Renal pelvis (tissue), 12 donors: ENCODE measurements at places on chromosomes 4 and X. TPM values are rescaled to one million over a fixed set of nuclear protein-coding genes. Genes with fewer than 3 reads are reported as not detected.

- DNase-seq = no peak
Observed at GRCh38 chrX:155778844-155779553, 102.1 kb upstream of the VAMP7 start.

- DNase-seq = no peak
Observed at GRCh38 chrX:97215186-97215585, 331.5 kb downstream of the RPA4 start.

DNA sequence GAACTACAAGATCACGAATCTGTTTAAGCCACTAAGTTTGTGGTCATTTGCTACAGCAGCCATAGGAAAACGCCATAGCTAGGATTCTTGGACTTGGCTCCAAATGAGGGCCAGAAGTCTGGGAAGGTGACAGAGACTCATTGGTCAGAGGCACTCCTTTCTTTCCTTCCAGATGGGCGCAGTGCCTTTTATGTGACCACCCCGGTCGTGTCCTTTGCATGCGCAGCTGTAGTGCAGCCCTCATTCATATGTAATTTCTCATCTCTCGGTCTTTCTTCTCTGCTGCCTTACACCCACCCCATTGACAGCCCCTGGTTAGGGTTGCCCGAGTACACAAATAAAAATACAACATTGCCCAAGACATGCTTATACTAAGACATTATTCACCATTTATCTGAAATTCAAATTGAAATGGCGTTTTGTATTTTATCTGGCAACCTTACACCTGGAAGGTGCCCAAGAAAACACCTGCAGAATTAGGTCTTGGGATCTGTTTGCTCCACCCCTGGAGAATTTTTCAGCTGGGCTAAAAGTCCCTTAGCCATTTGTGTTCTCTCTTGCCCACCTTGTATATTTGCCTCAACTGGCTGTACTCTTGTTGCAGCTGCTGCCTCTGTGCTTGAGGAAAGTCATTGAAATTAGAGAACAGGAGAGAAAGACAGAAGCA, 21.9 kb downstream of the CCKAR start:
- no peak for DNase-seq

DNA sequence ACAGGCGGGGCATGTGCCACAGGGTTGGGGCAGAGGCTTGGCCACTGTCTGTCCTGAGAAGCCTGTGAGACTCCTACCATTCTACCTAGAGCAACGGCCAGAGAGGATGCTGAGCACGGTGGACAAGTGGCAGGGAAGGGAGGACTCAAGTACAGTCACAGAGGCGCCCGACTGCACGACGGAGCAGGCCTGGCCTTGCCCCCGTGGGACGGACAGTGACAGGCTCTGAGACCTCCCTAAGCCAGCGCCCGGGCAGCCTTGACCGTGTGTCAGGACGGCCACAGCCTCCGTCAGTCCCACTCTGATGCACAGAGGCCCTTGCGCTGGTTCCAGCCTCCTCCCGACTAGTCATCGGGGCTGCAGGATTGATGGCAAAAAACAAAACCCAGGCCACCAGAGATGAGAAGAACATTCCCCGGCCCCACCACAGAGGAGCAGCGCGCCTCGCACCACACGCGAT, 36.7 kb upstream of the MXD4 start:
- DNase-seq = no peak

GRCh38 chr4:42280327-42281095, 116.8 kb upstream of the SHISA3 start:
- no peak for DNase-seq

- no peak for DNase-seq
Observed at GRCh38 chr4:92304121-92304520, 355 bp downstream of the GRID2 start.

DNA sequence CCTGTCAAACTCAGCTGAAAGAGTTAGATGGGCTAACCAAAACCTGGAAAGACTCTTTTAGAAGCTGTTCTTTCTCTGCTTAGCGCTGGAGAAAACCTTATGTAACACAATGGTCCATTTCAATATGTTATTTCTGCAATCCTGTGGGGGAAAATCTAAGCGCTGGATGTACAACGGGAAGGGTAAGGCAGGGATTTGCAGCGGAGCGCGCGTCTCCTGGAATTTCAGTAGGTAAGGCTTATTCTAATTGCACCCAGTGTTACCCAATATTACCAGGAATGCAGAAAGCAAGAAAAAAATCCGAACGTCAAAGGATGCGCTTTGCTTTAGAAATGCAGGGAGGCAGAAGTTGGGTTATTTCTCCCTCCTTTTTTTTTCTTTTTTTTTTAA, 2.0 kb downstream of the HS3ST1 start:
- DNase-seq = no peak

- no peak for DNase-seq
Observed at GRCh38 chr4:145694929-145695328, 15.0 kb downstream of the C4orf51 start.

DNA sequence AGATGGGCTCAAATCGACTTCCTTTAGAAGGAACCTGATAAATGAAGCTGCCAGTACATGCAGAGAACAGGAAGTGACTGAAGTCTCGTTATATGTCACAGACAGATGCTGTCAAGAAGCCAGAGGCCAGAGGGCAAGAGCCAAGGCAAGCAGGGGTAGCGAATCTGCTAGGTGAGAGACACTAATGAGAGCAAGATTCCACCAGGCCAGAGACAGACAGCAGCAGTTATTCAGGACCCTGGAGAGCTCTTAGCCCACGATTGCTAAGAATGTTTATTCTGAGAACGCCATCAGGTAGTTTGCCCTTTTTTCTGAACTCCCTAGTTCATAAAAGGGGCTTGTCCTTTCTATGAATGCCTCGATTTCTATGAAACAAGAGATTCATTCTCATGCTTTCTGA, 73.7 kb downstream of the BEND2 start:
- peak; percentile 40 for DNase-seq

DNA sequence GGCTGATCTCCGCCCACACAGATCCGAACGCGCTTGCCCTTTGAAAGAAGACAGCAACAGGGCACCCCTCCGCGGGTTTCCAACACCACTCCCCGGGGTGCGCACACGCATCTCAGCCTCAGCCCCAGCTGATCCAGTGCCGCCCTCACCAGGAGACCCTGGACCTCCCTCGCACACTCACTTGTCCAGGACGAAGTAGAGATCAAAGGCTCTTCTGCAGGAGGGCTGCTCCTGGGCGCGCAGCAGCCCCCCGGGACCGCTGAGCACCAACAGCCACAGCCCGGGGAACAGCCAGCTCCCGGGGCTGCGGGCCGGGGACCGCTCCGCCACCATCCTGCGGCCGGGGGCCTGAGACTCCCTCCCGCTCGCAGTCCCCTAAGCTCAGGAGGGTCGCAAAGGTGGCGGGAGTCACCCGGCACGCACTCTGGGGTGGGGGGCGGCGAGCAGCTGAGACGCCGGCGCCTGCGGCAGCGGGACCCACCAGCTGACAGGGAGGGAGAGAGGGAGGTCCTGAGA, 743 bp downstream of the ANTXR2 start:
- peak; percentile 42 for DNase-seq

DNA sequence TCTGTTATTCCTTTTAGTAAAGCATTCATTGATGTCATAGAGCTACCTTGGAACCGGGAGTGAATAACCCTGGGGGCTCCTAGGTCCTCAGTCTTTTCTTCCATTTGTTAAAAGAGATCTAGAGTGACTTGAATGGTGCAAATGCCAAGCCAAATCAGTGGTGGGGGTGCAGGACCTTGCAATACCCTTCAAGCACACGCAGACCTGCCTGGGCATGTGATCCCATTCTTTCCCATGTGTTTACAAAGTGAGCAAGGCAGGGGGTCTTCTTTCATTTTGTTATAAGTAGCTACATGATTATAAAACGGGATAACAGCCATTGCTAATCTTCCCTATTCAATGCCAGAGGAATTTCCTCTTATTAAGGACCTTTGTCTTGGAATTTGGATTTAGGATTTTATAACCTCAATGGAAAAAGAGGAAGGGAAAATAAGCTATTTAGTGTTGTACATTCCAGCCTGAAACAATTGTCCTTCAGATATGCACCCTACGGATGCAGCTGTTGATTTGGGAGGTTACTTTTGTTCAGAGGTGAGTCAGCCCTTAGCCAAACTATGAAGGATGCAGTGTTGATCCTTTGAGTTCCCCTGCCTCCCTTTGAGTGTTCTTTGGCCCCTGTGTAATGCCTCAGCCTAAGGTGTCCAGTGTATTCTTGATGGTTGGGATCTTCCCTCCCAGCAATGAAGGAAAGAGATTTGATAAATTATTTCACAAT, 623.8 kb upstream of the HTR2C start:
- DNase-seq = no peak

- DNase-seq = peak; percentile 12
Observed at GRCh38 chr4:129641179-129641578, 545.2 kb downstream of the C4orf33 start.

DNA sequence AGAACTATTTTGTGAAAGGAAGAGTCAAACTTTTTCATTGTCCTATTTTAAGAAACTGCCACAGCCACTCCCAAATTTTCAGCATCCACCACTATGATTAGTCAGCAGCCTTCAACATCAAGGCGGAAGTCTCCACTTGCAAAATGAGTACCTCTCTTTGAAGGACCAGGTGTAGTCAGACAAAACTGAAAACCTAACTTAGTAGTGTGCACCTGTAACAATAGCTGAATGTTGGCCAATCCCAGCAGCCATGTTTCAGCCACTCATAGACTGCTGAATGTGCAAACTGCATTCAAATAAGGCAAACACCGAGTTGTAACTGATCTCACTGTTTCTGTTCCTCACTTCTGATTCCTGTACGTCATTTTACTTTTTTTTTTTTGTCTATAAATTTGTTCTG, 341.1 kb downstream of the IL15 start:
- DNase-seq = no peak

GRCh38 chr4:2183394-2183793, 58.5 kb downstream of the HAUS3 start:
- DNase-seq = no peak

GRCh38 chr4:8853249-8853648, 18.4 kb downstream of the HMX1 start:
- DNase-seq = no peak

GRCh38 chrX:39176105-39176504, 374.8 kb downstream of the MID1IP1 start:
- DNase-seq = no peak

- DNase-seq = no peak
Observed at GRCh38 chrX:105552395-105552794, 269.9 kb upstream of the NRK start.

DNA sequence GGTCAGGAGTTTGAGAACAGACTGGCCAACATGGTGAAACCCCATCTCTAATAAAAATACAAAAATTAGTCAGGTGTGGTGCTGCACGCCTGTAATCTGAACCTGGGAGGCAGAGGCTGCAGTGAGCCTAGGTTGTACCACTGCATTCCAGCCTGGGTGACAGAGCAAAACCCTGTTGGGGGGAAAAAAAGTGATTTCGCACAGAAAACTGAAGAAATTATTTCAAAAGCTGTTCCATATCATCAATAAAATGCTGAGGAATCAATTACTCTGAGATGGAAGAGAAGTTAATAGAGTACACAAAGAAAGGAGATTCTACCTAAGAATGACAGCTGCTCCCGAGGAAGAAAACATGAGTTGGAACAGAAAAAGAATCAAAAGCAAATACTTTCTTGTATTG, 95.9 kb downstream of the PDGFC start:
- DNase-seq = no peak

GRCh38 chr4:76584241-76585152, 149.5 kb downstream of the SHROOM3 start:
- no peak for DNase-seq

- DNase-seq = no peak
Observed at GRCh38 chr4:15500701-15501100, 31.0 kb downstream of the CC2D2A start.

- no peak for DNase-seq
Observed at GRCh38 chr4:79498282-79498681, 90.3 kb upstream of the GK2 start.

GRCh38 chr4:168200685-168201084, 108.3 kb downstream of the ANXA10 start:
- no peak for DNase-seq

- no peak for DNase-seq
Observed at GRCh38 chr4:183078634-183079033, 20.4 kb upstream of the WWC2 start.

- DNase-seq = no peak
Observed at GRCh38 chr4:147310312-147310711, 170.6 kb upstream of the EDNRA start.

Gene FGD1
- 18.5 TPM for polyA plus RNA-seq

Gene SSX2B
- 0.34 TPM for polyA plus RNA-seq

Gene GDI1
- 145 TPM for polyA plus RNA-seq

Gene TRIM60
- not detected for polyA plus RNA-seq

Gene ARMCX2
- polyA plus RNA-seq = 108 TPM

Gene ARSH
- polyA plus RNA-seq = not detected

Gene TMSB15C
- polyA plus RNA-seq = 17.0 TPM

Gene NDP
- 1.2 TPM for polyA plus RNA-seq

Gene STPG2
- polyA plus RNA-seq = 0.36 TPM

Gene ABCG2
- 6.3 TPM for polyA plus RNA-seq

Gene DMRTC1B
- 4.1 TPM for polyA plus RNA-seq

Gene WAS
- 4.0 TPM for polyA plus RNA-seq
